ENCODE measurements at places on chromosomes 11 and 22.
A peak's percentile ranks its signal among the peaks of the same experiment; 100 is the strongest.

GRCh38 chr11:10490398-10491241, 35.6 kb downstream of the AMPD3 start:
- DNase-seq, result no peak

DNA sequence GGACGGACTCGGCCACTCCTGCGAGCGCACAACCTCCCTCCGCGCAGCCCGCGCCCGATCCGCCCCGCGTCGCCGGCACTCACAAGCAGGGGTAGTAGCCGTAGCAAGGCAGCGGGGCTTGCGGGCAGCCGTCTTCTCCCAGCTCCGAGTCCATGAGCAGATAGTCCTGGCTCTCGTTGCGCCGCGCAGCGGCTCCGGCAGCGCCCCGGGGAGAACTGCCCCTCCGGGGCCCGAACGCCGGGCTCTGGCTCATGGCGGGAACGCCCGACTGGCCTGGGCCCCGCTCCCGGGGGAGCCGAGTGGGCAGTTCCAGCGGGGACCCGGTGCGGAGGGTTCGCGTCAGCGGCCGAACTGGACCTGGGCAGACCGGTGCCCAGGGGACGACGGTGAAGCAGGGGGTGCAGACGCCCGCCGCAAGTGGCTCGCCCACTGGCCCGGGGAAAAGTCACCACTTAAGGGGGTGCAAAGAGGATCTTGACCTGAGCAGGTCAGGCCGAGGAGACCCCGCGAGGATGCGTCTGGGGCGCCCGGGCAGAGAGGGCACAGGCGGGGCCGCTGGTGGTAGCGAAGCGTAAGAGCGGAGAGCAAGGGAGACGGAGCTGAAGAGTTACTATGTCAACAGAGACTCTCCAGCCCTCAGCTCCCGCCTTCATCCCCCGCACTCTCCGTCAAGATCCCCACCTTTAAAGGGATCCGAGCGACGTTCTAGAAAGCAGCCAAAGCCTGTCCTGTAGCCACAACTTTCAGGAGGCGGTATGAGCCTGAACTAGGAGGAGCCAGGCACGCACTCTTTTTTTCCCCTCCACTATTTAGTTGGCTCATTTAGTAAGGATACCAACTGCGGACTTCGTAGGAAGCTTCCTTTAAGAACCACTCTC, at the start of gene TRPC6:
TSS of gene TRPC6 (minus strand) at position 757 of the 878 bp plus-strand sequence. CDS start at position 253, 504 bp downstream.
- DNase-seq, result no peak

DNA sequence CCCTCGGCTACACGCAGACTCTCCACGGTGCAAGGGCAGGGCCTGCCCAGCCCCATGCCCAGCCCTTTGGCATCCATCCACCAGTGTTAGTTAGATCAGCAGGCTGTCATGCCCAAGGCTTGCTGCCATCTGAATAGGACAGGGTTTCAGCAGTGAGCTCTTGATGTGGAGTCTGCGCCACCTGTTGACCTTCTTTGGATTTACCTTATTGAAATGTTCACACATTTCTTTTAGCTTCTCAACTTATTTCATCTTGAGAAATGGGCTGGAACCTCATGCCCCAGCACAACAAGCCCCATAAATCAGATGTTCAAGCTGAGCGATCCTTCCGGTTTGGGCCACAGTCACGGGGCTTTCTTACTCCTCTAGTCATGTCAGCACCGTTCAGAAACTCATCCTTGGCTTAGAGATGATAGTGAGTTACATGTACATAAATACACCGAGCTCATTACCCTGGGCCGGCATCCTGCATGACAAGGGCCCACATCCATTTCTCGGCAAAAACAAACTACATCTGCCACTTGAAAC, 61.7 kb downstream of the PARVB start:
- DNase-seq, result peak; percentile 71

GRCh38 chr22:32050678-32051515, 7.8 kb downstream of the SLC5A1 start:
- no peak for DNase-seq

- no peak for DNase-seq
These were observed 71.1 kb upstream of the SLC25A18 start for GRCh38 chr22:17492247-17492646.

- no peak for DNase-seq
These were observed 32.5 kb downstream of the CECR2 start for GRCh38 chr22:17401728-17402127.

DNA sequence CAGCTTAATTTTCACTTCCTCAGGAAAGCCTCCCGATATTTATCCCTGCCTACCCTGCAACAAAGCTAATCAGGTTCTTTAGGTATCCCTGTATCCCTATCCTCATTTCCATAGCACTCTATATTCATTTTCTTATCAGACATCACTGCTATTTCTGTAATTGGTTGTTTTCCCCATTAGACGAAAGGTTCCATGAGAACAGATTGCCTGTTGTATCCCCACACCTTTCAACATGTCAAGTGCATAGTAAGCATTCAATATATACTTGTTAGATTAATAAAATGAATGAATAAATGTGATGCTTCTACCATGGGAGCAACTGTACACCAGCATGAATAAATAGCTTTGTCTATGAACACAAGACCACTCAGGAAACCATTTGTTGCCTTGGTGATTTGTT, 499.8 kb downstream of the DLG2 start:
- DNase-seq, result no peak

DNA sequence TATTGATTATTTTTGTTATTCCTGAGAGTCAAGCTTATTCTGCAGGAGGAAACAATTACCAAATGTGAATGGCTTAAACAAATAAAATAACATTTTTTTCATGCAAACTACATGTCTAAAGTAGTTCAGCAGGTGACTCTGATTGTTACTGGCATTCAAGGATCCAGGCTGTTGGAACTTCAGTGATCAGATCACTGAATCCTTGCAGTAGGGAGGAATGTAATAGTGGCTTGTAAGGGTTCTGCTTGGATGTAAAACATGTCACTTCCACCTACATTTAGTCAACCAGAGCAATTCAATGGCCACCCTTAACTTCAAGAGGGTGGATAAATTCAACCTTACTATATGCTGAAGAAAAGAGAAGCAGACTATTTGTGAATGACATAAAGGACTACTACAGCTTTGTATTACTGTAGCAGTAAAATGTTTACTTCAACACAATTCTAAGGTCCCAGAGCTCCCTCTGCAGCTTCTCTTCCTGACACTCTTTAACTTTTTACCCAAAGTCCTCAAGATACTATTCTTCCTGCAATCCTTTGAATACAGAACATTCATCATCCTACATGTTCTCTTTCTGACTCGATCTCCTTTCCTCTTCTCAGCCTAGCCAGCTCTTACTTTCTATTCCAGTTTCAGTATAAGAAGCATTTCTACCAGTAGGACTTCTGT, 284.0 kb downstream of the LRRC4C start:
- DNase-seq, result no peak

DNA sequence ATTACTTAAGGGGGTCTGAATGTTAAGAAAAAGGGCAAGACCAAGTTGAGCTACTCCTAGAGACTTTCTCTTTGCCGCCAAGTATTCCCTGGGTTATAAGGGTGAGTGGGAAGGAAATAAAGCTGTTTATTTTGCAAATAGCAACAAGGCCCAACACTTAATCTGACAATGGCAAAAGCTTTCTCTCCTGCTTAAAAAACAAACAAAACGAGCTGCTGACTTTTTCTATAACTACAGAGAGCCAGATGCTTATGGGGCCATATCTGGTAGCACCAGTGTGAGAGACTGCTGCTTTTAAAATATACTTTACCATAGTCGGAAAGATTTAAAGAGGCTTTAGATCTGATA, 2.3 kb upstream of the KDM2A start:
- no peak for DNase-seq

DNA sequence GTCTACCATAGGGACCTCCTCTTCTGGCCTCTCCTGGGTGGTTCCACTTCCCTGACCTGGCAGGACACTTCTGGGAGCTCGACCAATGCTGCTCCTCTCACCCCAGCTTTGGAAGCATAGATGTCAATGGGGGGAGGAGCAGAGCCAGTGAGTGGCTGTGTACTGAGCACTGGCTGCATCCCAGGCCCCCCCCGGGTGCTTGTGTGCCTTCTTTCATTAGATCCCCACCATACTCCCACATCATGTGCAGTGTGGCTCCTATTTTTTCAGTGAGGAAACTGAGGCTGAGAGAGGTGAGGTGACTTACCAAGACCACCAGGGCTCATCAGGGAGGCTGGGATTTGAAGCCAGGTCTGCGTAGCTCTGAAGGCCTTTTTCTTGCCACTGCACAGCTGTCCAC, 44.3 kb downstream of the LRRC32 start:
- no peak for DNase-seq

DNA sequence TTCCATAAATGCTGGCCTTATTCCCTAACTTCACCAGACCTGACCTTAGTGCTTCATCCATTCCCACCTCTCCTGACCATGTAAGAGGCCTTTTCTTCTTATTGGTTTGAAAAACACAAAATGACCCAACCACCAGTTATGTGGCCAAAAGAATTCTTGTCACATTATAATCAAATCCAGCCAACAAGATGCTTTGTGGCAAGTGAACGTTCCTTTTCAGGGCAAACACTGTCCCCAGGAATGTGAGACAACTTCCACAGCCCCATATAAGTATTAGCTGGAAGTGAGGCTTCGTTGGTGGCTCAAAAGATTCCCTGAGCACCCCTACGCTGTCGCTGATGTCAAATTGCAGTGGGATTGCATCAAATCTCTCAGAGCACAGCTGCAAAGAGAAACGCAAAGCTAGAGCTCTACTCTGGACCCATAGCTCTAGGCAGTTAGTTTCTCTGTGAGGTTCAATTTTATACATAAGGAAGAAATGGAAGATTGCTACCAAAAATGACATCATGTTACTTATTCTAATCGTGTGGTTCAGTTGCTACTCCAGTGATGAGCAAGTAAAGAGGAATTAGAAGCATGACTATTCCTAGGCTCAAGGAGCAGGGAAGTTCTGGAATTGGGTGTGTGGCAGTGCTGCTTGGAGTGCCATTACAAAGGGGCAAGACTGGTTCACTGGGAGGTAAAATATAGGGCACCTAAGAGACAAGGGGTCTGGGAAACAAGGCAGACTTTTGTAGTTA, 26.1 kb downstream of the GLYATL1 start:
- no peak for DNase-seq

GRCh38 chr11:8605971-8606563, 12.0 kb upstream of the STK33 start:
- no peak for DNase-seq

- no peak for DNase-seq
These were observed 16.5 kb downstream of the P2RX3 start for GRCh38 chr11:57354699-57355098.

- no peak for DNase-seq
These were observed 4.0 kb downstream of the LRP4 start for GRCh38 chr11:46914363-46914762.

- DNase-seq, result peak; percentile 42
These were observed 57.6 kb downstream of the SYN3 start for GRCh38 chr22:33000342-33001280.

GRCh38 chr22:19729507-19729906, 6.2 kb downstream of the GP1BB start:
- DNase-seq, result no peak

DNA sequence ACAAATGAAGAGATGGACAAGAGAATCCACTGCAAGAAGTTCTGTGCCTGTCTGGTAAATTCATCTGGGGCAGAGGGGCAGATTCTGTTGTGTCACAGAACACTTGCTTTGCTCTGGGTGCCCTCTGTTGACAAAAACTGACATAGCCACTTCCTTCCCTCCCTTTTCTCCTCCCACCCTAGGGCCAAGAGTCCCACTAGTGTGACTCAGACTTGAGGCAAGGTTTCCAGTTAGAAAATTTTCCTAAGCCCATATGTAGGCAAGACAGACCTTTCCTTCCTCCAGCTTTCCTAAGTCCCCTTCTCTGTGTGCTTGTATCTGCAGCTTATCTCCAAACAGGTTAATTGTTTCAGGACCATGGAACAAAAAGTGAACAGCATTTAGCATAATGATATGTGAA, 106.8 kb downstream of the RBFOX2 start:
- DNase-seq, result peak; percentile 79

DNA sequence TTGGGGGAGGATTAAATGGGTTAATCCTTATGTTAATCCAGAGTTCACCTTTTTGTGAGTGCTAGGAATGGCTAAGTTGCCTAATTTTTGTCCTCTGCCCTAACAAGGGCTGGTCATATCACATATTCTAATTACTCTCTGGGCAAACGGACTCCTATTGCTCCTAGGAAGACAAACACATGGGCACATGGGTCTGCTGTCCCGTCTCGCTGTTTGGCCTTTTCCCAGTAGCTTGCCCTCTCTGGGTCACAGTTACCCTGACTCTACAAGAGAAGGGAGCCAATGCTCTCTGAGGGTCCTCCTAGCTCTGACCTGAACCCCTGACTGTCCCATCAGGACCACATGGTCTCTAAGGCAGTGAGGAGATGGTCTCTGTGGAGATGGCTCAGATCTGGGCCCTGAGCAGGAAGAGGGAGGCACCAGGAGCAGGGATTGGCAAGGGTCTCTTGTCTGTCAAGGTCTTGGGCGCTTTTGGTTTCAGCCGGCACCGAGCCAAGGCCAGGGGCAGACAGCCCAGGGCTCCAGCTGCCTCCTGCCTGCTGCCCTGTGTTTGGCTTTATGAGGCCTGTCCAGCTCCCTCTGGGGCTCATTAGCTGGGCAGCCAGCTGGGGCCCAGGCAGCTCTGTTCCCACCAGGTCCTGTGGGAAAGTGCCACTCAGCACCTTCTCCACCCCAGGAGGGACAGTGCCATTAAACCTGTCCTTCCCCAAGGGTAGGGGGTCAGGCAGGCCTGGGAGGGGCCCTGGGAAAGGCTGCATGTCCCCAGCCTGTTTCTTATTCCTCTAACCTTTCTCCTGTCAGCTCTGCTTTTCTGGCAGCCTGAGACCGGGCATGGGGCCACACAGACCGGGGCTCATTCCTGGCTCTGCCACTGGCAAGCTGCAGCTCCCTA, 559.9 kb downstream of the MN1 start:
- DNase-seq, result no peak

DNA sequence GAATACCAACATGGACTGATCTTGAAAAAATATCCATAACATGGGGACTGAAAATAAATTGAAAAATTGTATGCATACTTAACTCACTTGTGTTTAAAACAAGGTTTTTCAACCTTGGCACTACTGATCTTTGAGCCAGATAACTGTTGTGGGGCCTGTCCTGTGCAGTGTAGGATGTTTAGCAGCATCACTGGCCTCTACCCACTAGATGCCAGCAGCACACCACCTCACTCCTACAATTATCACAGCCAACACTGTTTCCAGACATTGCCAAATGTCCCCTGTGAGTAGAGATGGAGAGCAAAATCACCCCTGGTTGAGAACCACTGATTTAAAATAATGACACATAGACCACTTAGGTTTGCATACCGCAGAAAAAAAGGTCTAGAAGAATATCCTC, 45.0 kb upstream of the SLC1A2 start:
- DNase-seq, result no peak

- no peak for DNase-seq
These were observed 103.6 kb upstream of the ANO1 start for GRCh38 chr11:69974528-69974927.

GRCh38 chr22:38554281-38554680, 15.7 kb downstream of the DMC1 start:
- DNase-seq, result no peak

DNA sequence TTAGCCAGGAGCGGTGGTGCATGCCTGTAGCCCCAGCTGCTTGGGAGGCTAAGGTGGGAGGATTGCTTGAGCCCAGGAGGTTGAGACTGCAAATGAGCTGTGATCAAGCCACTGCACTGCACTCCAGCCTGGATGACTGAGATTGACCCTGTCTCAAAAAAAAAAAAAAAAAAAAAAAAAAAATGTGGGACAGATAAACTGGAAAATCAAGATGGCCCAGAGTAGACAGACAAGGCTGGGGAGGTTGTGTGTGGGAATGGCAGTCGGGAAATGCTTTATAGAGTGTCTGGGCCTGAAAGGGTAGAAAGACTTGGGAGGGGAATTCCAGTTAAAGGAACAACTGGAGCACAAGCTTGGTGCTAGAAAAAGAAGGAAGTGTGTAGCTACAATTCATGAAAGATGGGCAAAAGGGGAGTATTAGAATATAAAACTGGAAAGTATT, 18.2 kb upstream of the WDR74 start:
- DNase-seq, result no peak
